Articular chondrocyte of knee joint (primary cell): ENCODE measurements at places on chromosomes 7 and 10. TPM values are rescaled to one million over a fixed set of nuclear protein-coding genes. Genes with fewer than 3 reads are reported as not detected.

Gene WASHC2C
- 44.2 and 48.0 TPM in 2 replicates for total RNA-seq

Gene CABCOCO1
- total RNA-seq: 3.8 and 6.8 TPM in 2 replicates

Gene AIFM2
- total RNA-seq: 8.2 and 9.1 TPM in 2 replicates

Gene CALCR
- total RNA-seq: not detected in 2 replicates

Gene KIF11
- 18.4 and 26.5 TPM in 2 replicates for total RNA-seq

Gene ASB10
- not detected in 2 replicates for total RNA-seq

Gene PAPOLB
- 0.22 and 0.39 TPM in 2 replicates for total RNA-seq

Gene AOAH
- 0.43 TPM in 1 of 2 replicates, not detected in the other for total RNA-seq

Gene DLX5
- 1.5 and 1.8 TPM in 2 replicates for total RNA-seq

Gene TRIM56
- total RNA-seq: 11.9 and 14.3 TPM in 2 replicates

Gene GRB10
- total RNA-seq: 42.8 and 43.6 TPM in 2 replicates

Gene SOSTDC1
- not detected in 2 replicates for total RNA-seq

Gene PNLIP
- total RNA-seq: not detected in 2 replicates

Gene SUN3
- not detected in 2 replicates for total RNA-seq

Gene ITPRID1
- not detected in 2 replicates for total RNA-seq

Gene PTPRN2
- 0.26 and 0.54 TPM in 2 replicates for total RNA-seq

Gene PIK3CG
- total RNA-seq: 0.11 TPM in 1 of 2 replicates, not detected in the other

Gene C10orf67
- not detected in 2 replicates for total RNA-seq

Gene SLC13A1
- not detected in 2 replicates for total RNA-seq

Gene ABCB4
- total RNA-seq: 0.65 and 3.5 TPM in 2 replicates

Gene GNGT1
- total RNA-seq: not detected in 2 replicates

Gene BTBD16
- not detected in 2 replicates for total RNA-seq

Gene COBL
- 0.11 and 0.13 TPM in 2 replicates for total RNA-seq

Gene SGCE
- 31.2 and 69.4 TPM in 2 replicates for total RNA-seq

Gene NODAL
- total RNA-seq: not detected in 2 replicates

Gene MSMB
- total RNA-seq: not detected in 2 replicates

Gene NPC1L1
- total RNA-seq: under 0.01 TPM in 1 of 2 replicates, not detected in the other

Gene MYOF
- 400 and 478 TPM in 2 replicates for total RNA-seq

Gene PON1
- total RNA-seq: under 0.01 TPM in 1 of 2 replicates, not detected in the other

Gene OGA
- total RNA-seq: 143 and 150 TPM in 2 replicates

Gene BLNK
- total RNA-seq: 0.65 TPM in 1 of 2 replicates, not detected in the other

Gene WEE2
- not detected in 2 replicates for total RNA-seq

Gene SLC26A3
- total RNA-seq: not detected in 2 replicates

Gene GDF10
- total RNA-seq: 0.39 and 0.76 TPM in 2 replicates

Gene RBM17
- 35.0 and 41.0 TPM in 2 replicates for total RNA-seq

Gene NUTM2E
- 0.13 TPM in 1 of 2 replicates, not detected in the other for total RNA-seq

Gene NUDT13
- 1.8 and 2.2 TPM in 2 replicates for total RNA-seq

Gene KIAA1217
- 17.0 and 25.2 TPM in 2 replicates for total RNA-seq

Gene CPA1
- total RNA-seq: 2.2 and 3.7 TPM in 2 replicates

Gene SEC24C
- total RNA-seq: 47.0 and 49.2 TPM in 2 replicates

Gene SNCG
- total RNA-seq: 17.6 and 20.6 TPM in 2 replicates

Gene SLC39A12
- total RNA-seq: under 0.01 TPM in 1 of 2 replicates, not detected in the other

Gene CALML3
- not detected in 2 replicates for total RNA-seq

Gene FIGNL1
- total RNA-seq: 10.8 TPM in 2 replicates

Gene OR6B1
- total RNA-seq: not detected in 2 replicates

Gene RET
- total RNA-seq: 0.32 and 0.65 TPM in 2 replicates

Gene TUBGCP2
- 51.0 and 62.5 TPM in 2 replicates for total RNA-seq

Gene GJD4
- 0.22 TPM in 1 of 2 replicates, not detected in the other for total RNA-seq
